Femur (tissue), 1 donor: ENCODE measurements at places on chromosomes 2 and 18.
A peak's percentile ranks its signal among the peaks of the same experiment; 100 is the strongest.

DNA sequence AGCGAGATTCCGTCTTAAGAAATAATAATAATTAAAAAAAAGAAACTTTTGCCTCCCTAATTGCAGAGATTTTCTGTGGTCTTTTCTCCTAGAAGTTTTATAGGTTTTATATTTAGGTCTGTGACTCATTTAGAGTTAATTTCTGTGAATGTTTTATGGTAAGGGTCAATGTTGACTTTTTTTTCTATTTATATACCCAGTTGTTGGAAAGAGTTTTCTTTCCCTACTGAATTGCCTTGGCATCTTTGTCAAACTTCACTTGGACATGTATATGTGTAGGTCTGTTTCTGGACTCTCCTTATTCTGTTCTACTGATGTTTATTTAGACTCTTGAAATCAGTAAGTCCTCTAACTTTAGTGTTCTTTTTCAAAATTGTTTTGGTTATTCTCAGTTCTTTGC lies 5.5 kb downstream of the ZNF512 start:
- DNase-seq, result no peak

DNA sequence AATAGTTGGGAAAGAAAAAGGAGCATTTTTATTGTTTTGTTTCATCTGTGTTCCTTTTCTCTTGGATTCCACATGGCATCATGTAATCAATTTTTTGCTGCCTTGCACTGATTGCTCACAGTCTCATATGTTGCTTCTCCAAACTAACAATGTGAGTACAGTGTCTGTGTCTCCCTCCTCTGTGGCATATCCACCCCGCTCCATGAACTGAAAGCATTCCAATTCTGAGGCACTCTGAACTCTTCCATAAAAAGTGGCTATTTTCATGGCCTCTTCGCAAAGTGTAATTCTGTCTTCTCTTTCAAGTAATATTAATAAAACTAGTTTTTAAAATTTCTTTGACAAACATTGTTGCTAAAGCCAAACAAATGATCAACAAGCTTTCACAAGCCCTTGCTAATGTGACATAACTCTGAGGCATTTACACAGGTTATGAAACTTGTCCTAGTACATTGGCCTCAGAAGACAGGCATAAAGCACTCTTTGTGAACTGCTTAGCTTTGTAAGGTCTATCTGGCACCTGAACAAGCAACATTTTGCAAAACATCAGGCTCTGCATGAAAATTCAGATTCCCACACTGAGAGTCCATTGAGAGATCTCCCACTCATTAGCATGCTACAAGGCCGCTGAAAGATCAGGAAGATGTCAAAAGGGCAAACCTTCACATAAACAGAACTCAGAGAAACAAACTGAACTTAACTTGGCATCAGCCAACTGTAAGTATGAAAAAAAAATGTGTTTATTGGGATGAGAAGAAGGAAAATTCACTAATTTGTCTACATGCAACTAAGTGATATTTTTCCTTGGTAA lies 33.0 kb downstream of the GPR75 start:
- DNase-seq, result no peak

- DNase-seq, result peak; percentile 86
Observed at GRCh38 chr2:152025678-152026287, 73.1 kb downstream of the CACNB4 start.

- no peak for DNase-seq
Observed at GRCh38 chr2:74391209-74391579, 11.1 kb upstream of the DCTN1 start.

DNA sequence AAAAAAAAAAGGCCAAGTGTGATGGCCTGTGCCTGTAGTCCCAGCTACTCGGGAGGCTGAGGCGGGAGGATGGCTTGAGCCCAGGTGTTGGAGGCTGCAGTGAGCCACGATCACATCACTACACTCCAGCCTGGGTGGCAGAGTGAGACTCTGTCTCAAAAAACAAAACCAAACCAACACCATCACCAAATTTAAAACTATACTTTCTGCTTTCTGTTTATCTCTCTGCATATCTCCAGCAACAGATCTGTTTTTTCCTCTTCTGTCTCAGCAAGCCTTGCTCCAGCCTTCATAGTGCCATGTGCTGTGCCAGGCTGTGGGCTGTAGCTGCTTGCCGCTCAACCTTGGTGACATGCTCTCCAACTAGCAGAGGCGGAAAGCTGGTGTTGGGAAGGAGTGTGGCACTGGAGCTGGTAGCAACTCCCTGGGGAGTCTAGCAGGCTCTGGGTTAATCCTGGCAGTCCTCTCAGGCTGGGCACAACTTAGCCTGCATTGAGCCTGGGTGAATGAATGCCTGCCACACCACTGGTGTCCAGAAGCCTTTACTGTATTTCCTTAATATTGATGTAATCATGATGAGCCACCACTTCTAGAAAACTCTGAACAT lies 204.1 kb downstream of the LDLRAD4 start:
- DNase-seq, result peak; percentile 5

DNA sequence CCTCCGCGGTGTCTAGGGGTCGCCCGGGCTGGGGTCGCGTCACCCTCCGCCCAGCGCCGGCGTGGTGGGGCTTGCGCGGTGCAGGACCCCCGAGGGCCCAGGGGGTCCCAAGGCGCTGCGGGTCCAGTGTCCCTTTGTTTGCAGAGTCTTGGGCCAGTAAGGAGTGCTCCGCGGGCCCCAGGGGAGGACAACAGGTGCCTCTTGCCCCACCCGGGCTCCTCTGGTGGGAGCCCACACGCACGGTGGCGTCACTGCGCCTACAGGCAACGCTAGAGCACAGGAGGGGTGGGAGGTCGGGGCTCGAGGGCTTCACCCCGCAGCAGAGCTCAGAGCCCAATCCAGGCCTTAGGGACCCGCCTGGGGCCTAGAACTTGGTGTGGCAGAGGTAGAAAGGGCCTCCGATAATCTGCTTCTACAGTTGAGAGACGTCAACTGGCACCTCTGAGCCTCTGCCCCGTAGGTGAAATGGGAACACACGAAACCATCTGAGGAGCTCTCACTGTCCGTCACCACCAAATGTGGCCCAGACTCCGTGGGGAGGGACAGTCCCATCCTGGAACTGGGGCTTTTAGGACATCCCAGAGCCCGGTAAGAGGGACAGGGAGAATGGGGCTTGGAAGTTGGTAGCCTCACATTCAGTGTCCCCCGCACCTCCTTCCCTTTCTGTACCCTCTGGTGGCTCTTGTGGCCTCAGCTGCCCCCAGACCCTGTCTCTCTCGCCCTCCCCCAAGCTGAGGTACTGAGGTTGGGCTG lies 1.4 kb downstream of the ARID5A start:
- DNase-seq, result peak; percentile 38

- no peak for DNase-seq
Observed at GRCh38 chr2:67318993-67319481, 78.1 kb upstream of the ETAA1 start.

DNA sequence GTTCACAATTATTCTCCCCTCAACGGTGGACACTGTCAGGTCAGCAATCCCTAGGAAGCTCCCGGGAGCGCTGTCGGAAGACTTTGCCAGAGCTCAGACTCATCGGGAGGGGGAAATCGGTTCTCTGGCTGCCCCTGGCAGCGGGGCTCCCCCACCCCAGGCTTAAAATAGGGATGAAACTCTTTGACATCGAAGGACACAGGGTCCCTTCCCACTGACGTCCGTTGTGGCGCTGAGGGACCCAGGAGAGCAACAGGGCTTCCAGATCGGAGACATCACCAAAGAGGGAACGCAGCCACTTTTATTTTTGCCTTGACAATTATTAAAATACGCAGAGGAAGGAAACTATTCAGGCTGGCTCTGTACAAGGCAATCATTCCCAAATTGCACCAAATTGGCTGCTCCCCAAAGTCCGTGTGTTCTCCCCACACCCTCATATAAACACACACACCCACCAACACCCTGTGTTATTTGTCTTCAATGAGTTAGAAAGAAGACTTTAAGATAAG lies 249.0 kb downstream of the CDH20 start:
- DNase-seq, result no peak

- no peak for DNase-seq
Observed at GRCh38 chr18:75034937-75035336, 174.0 kb downstream of the PTGR3 start.

DNA sequence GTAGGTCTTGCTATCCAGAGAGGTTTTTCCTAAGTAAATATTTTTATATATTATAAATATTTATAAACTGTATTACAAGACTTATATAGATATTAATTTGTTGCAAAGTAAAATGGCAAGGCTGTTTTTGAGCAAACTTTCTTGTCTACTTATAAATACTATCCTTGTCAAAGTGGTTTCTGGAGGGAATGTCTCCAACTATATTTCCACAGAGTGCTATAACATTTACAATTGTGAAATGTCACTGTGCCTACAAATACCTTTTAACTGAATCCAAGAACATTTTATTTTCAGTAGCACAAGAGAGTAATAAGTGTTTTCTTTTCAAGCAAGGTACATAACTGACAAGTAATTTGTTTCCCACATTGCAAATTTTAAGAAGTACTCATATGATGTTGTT lies 256.8 kb downstream of the ZNF385B start:
- DNase-seq, result no peak

GRCh38 chr2:238965371-238966071 lies 117.6 kb downstream of the TWIST2 start:
- DNase-seq, result no peak

- no peak for DNase-seq
Observed at GRCh38 chr2:71948781-71949536, 198.7 kb downstream of the CYP26B1 start.

- no peak for DNase-seq
Observed at GRCh38 chr2:207149249-207150213, 16.2 kb downstream of the KLF7 start.

DNA sequence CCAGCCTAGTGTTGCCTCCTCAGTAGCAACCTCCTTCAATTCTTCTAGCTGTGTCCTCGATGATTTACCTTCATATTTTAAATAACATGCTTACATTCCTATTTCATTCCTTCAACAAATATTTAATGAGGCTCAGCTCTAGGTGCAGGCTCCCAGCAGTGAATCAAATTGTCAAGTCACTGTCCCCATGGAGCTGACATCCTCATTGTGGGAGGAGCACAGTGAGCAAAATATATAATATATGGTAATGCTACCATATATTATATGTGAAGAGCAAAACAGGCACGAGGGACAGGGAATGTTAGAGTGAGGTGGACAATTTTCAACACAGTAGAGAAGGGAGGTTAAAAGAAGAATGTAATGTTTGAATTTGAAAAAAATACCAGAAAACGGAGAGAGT lies 869.1 kb downstream of the SLC4A3 start:
- no peak for DNase-seq

DNA sequence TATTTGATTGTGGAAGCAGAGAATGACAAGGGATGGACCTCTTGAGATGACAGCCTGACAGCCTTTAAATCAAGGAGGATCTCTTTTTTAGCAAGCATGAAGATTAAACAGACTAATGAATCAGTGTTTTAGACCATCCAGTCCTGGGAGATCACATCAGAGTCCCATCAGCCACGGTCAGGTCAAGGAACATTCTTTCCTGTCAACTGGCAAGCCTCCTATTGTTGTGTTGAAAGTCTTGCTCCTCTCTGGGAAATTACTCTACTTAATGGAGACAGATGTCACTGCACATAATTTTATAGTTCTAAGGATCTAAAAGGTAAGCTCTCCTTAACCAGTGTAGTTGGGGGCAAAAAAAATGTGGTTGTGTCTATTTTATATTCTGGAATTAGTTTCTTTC lies 469.0 kb downstream of the TMEM182 start:
- no peak for DNase-seq

- DNase-seq, result no peak
Observed at GRCh38 chr18:78528411-78529258, 451.0 kb upstream of the SALL3 start.

- peak; percentile 19 for DNase-seq
Observed at GRCh38 chr2:861655-862354, 88.8 kb upstream of the SNTG2 start.

DNA sequence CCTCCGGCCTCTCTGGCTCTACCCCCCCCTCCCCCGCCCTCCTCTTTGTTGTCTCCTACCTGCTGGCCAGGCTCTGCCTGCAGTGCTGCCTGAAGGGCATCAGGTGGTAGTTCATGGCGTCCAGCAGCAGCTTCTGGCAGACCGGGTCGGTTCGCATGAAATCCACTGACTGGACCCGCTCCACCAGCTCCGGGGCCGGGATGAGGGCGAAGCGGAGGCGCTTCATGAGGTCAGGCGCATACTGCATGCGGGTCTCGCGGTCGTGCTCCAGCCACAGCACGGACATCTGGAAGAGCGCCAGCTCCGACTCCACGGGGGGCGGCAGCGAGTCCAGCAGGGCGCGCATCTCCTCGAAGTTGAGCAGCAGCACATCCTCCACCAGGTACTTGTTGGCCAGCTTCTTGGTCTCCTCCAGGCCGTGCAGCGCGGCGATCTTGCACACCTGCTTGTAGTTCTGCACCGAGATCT lies 3.2 kb downstream of the KLHL14 start:
- peak; percentile 22 for DNase-seq

DNA sequence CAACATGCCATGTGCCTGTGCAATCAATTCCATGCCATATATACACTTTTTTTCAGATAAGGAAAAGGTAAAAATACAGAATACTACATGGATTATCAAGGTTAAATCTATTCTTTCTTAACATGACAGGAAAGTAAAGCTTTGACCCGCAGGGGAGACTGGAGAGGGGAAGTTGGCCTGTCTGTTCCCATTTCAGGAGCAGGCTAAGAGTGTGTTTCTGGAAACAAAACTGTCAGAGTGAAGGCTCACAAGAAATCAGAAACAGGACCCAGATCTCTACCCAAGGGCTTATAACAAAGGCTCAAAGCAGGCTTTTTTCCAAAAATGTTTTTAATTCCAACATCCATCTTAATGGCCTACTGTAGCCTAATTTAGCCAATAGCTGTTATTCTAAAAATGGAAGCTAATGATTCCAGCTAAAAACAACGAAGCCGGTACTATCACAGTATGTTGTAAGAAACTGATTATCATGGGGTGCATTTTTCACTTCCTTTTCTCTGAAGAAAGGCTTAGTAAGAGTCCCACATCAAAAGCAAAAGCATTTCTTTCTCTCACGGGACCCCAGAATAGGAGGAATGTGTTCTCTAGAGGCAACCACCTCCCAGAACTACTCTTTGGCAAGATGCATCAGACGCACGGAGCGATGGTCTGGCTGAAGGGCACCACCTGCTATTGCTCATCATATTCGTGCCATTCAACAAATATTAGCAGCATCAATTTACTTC lies 41.4 kb downstream of the FECH start:
- DNase-seq, result no peak

- DNase-seq, result no peak
Observed at GRCh38 chr2:67320861-67321587, 76.1 kb upstream of the ETAA1 start.

DNA sequence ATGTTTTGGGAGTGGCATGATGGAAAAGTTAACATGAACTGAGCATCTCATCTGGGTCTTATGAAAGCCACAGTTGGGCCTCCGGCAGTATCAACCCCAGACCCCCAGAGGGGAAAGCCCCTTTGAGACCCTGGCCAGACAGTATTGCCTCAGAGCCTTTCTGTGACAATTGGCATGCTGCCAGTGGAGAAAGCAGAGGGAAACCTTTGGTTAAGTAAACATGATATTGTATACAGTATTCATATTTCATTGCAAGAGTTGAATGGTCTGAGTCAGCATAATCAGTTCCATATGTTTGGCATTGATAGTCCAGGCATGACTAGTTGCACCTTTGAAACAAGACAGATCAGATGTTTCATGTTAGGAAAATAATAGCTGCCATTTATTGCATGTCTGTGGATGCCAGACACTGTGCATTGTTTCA lies 20.0 kb downstream of the MERTK start:
- DNase-seq, result peak; percentile 56
